ENCODE measurements at places on chromosomes 16 and 17.
A peak's percentile ranks its signal among the peaks of the same experiment; 100 is the strongest.

DNA sequence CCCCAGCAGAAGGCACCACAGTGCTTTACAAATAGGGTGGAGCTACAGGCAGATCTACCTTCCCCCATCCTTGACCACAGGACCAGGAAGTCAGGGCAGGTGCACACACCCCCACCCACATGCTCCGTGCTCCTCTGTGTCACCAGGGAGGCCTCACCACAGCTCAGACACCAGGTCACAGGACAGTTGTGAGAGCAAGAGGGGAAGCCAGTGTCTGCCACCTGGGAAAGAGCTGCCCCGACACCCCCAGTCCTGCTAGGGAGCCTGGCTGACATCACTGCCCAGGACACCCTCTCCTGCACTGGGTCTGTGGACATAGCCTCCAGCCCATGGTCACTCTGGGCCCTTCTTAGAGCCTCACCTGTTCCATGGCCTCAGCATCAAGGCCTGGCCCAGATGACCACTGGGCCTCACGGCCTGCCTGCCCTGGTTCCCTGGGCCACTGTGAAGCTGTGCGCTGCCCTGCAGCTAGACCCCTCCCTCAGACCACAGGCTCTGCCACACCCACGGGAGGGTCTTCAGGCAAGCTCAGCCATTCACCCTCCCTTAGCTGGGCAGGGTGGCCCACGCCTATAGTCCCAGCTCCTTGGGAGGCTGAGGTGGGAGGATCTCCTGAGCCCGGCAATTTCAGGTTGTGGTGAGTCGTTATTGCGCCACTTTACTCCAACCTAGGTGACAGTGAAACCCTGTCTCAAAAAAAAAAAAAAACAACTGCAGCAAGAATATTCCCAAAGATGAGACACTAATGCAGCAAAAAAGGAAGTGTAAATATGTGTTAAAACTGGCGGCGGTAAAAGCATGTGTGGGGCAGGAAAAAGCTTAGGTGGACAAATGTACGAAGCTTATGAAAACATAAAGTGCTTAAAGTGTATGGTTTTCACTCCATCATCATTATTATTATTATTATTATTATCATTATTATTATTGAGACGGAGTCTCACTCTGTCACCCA lies 14.2 kb downstream of the POLR3K start:
- DNase-seq: peak; percentile 26

GRCh38 chr16:53626161-53626560 lies 77.5 kb downstream of the RPGRIP1L start:
- DNase-seq: peak; percentile 21

- no peak for DNase-seq
Observed at GRCh38 chr17:83177611-83178532, 98.5 kb downstream of the METRNL start.

GRCh38 chr16:69763599-69763942 lies 1.4 kb downstream of the WWP2 start:
- no peak for DNase-seq
